ENCODE measurements at places on chromosomes 11 and 22.
A peak's percentile ranks its signal among the peaks of the same experiment; 100 is the strongest.

- DNase-seq = no peak
Measured at GRCh38 chr11:93783765-93784144, 327 bp upstream of the MED17 start.

DNA sequence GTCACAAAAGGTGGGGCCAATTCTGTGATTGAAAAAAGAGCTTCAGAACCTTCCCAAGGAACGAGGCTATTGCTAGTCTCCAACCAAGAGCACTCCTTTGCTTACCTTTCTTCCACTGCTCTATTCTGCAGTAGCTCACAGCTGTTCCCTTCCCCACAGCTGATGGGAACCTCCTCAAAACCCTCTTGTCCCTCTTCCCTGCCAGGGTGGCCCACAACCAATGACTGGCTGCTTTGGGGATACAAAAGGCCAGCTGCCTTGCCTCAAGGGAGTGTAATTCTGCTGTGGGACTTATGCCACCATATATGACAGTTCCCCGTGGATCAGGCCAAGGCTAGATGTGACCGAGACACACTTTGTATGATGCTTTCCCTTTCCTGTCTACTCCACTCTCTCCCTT, 15.0 kb downstream of the KCNE3 start:
- DNase-seq = no peak

- DNase-seq = no peak
Measured at GRCh38 chr11:14230407-14230806, 128.6 kb downstream of the RRAS2 start.

GRCh38 chr11:46114961-46115360, 6.3 kb downstream of the PHF21A start:
- no peak for DNase-seq

GRCh38 chr11:1770061-1770460, 6.3 kb upstream of the CTSD start:
- DNase-seq = no peak

- DNase-seq = no peak
Measured at GRCh38 chr11:46719048-46719542, at the start of gene F2. Gene F2, plus strand, starts transcription at chr11:46719213. Its CDS starts 23 bp downstream, at chr11:46719236.

DNA sequence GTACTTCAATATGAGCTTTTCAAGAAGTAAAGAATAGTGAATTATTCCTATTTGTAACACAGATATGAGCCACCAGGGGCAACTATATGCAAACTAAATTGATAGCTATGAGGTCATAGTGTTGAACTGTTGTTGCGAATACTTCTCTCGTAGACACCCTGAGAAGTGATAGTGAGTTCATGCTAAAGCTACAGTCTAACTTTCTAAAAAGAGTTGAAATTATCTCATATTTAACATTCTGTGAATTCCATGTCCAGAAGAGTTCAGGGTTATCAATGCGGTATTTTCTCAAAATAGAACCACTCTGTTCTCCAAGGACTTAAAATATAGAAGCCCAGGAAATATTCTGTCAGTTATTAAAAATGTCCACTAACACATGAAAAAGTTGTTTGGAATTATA, 185.4 kb downstream of the AASDHPPT start:
- DNase-seq = no peak

- DNase-seq = no peak
Measured at GRCh38 chr11:69022260-69022659, 9.2 kb upstream of the MRGPRF start.

DNA sequence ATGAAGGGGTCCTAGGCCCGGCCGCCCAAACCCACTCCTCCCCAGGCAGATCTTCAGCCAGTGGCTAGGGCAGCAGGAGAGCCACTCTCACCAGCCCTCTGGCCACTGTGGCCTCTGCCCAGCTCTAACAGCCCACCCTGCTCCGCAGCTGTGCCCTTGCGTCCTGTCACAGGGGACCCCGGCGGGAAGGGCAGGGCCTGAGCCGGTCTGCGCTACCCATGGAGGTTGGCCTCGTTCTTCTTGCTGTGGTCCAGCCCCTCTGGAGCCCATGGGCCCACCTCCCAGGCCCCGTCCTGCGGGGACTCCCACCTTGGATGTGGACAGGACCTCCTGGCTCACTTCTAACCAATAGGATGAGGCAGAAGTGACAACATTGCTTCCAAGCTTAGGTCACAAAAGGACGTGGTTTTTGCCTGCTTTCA, 38.3 kb upstream of the TH start:
- DNase-seq = no peak

DNA sequence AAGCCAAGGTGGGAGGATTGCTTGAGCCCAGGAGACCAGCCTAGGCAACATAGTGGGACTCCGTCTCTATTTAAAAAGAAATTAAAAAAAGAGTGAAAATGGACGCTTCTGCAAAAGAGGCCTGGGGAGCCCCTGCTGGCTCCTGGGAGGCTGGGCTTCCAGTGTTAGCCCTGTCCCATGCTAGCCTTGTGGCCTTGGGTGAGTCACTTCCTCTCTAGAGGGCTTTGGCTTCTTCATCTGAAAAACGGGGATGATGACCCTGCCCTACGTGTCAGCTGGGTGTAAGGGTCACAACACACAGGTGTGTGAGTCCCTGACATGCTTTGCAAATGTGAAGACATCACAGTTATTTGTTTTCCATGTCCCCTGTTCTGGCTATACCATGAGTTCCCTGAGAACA, 32.8 kb downstream of the FAM227A start:
- no peak for DNase-seq

GRCh38 chr11:125750629-125751028, 4.5 kb downstream of the PATE1 start:
- DNase-seq = no peak

- DNase-seq = no peak
Measured at GRCh38 chr22:34437140-34437539, 516.9 kb upstream of the LARGE1 start.

- DNase-seq = no peak
Measured at GRCh38 chr11:62725646-62726045, 1.6 kb downstream of the HNRNPUL2 start.

DNA sequence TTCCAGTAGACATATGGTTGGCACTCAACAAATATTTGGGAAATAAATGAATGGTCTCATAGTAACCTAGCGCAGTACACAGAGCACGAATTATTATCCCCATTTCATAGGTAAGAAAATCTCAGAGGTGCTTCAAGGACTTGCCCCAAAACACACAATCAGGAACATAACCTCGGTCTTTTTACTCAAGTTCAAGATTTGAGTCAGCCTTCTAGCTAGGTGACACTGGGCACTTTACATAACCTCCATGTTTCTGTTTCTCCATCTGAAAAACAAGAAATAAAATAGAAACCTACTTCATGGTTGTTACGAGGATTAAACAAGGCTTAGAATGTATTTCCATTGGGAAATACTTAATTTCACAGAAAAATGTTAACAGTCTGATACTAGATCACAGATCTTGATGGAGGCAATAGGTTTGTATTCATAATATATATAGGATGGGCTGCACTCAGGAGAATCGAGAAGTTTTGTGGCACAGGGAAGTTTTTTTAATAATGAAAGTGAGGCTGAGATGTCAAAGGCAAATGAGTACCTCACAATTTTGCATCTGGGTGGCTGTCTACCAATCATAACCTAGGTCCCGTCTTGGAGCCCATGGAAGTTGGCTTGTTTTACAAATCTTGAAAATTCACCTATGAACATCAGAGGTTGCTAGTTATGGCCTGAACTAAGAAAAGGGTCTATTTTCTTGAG, 147.4 kb upstream of the ZC3H12C start:
- no peak for DNase-seq

DNA sequence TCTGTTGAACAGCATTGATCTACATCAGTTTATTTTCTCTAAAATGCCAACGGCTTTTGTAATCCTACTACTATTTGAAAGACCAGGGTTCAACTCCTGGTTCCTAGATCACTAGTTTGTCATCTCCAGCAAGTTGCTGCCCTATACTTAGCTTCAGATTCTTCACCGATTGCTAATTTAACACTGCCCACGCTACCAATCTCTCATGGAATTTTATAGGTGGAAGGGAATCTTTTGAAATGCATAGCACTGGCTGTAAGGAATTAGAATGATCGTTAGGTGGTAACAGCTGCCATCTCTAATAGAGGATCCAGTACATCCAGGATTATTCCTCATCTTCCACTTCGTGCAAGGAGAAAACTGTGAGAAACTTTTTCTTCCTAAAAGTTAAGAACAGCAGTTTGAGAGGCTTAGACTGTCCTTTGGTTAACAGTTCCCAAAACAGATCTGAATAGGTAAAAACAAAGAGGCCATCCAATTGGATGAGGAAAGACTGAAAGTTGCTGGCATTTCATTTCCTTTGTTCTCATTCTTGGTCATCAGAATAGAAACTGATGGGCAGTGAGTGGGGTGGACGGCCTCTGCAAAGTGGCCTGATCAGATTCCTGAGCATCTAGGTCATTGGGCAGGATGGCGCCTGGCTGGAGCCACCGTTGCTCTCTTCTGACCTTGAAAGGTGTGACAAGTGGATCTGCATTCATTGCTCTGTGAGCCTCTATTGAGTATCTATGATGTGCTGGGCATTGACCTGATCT, 236.3 kb upstream of the SORL1-AS1 start:
- no peak for DNase-seq

DNA sequence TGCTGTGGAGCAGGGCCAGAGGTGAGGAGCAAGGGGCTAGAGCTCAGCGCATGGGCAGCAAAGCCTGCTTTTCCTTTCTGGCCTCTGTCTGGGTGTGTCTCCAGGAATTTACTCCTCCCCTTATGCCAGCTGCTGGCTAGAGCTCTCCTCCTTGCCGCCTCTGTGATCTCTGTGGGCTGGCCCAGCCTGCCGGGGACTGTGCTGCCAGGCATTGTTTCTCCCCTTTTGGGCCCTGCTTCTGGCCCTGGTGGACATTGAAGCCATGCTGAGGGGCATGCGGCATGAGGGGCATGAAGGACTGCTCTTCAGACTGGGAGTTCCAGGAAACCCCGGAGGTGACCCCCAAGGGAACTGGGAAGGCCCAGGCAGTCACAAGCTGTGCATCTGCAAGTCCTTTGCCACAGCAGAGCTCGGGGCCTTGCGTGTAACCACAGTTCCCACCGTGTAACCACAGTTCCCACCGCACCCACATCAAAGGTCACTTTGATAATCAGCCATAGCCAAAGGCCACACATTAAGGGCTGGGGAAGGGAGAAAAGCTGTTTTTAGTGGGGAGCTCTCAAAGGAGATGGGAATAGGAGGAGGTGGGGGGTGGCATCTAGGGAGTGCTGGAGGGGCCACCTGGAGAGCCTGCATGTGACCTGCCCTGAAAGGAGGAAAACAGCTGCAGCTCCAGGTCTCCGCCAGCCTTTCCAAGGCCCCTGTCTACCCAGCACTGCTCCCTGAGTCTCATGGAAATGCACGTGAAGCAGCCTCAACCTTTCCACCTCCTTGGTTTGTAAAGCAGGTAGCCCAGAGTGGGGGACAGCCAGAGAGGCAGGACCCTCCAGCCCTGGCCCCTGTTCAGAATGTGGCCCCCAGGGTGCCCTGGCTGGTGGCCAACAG, 62.3 kb downstream of the PPFIBP2 start:
- no peak for DNase-seq

- DNase-seq = no peak
Measured at GRCh38 chr22:38524429-38524828, 18.3 kb upstream of the DDX17 start.

DNA sequence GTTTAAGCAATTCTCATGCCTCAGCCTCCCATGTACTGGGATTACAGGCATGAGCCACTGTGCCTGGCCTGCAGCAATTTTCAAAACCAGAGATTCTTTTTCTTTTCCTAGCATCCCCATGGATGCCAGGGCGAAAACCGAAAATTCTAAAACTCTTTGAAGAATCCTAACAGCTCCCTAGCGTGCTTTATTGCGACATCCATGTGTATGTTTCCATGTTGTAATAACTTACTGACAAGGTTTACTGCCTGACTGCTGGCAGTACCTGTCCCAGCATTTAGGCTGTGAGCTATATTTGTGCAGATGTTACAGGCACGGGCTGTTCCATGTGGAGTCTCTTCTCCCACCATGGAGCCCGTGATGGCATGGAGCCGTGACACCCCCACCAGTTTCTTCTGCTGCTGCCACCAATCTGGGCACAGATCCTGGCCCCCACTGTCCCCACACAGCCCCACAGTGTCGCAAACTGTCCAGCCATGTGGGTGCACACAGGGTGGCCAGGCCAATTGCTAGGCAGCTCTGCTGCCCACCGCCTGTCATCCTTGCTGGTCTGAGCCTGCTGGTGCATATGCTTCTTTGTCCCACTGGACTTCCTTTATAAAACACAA, 7.1 kb upstream of the TAB1 start:
- DNase-seq = peak; percentile 95

- peak; percentile 25 for DNase-seq
Measured at GRCh38 chr11:66467034-66467659, 442 bp downstream of the PELI3 start.

DNA sequence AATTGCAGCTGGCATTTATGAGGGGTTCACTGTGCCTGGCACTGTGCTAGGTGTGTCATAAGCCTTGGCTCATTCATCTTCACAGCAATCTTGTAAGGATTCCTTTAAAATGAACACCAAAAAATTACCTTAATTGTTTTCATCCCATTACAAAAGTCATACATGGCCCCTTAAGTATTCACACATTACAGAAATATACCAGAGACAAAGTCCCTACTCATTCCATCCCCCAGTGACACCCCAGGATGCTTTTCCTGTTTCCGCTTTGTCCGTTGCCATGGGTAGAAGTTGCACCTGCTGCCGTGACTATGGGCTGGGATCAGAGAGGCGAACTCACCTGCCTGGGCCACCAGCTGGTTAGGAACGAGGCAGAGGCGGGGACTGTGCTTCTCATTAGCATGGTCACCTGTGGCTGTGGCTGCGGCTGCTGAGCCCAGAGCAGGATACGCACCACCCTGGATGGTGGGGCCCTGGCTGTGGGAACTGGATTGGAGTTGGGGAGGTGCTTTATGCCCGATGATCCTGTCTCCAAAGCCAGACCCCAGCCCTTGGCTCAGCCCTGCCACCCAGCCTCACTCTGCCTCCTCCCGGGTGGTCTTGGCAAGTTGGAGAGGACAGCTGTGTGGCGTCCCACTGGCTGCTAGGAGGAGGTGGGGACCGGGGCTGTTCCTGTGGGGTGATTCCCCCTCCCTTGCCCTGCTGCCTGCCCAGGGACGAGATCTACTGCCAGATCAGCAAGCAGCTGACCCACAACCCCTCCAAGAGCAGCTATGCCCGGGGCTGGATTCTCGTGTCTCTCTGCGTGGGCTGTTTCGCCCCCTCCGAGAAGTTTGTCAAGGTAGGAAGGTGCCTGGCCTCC, 60.8 kb downstream of the MYO7A start:
- no peak for DNase-seq

DNA sequence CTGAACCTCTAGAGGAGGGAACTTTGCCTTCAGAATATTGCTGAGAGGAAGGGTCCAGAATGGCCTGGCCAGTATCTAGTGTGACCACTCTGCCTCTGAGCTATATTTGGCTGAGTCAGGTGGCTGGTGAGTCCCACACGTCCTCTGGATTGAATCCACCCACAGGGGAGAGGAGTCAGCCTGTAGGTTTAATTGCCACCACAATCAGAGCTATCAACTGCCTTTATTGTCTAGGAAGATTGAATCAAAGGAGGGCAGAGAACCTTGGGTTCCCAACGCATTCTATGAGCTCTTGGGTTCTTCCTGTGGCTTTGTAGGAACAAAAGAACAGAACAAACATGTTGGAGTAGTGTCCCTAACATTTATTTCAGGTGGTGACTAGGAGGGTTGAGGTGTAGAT, 67.7 kb downstream of the ST3GAL4 start:
- no peak for DNase-seq

- no peak for DNase-seq
Measured at GRCh38 chr22:17802411-17802810, 28.1 kb upstream of the BID start.

Data from G401 (cell line).